ENCODE measurements at places on chromosomes 7 and 10.

DNA sequence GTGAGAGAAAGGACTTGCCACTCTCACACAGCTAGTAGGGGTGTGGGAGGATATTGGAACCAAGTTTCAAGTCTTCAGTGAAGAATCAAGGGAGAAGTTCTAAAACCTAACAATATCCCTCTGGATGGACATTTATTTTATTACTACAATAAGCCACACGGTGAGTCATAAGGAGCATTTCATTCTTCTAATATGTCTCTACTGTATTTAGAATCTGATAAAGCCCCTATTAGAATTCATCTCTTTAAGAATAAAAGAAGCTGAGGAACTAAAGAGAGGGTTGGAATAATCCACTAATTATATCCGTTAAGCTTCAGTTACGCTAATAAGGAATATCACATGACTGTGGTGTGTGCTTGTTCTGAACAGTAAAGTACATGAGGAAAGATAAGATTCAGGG lies 40.9 kb upstream of the ATRNL1 start:
- no peak for DNase-seq

DNA sequence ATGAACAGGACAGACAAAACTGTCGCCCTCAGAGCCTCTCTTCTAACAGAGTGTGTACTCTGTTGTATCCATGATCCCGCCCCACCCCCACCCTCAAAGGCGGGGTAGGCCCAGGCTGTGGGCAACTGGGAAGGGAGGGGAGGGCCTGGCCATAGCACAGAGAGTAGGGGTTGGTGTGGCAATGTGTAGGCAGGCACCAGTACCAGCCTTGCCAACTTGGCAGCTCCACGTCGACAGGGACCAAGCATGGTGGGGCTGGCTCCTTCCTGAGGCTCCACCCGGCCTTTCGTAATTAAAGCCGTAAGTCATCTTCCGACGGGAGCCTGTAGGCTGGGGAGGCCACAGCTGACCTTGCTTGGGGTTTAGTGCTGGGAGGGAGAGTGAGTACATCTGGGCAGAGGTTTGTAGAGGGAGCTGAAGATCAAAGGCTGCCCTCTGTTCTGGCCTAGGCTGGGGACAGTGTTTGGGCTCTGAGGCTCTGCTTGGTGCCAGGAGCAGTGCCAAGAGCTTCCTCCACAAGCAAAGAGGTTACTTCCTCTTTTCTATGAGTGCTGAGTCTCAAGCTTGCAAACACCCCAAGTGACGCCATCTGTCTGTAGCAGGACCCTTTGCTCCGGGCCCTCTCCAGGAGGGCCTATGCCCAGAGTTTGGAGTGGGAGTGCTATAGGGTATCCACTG lies 121.6 kb downstream of the C10orf105 start:
- DNase-seq = peak; percentile 65

DNA sequence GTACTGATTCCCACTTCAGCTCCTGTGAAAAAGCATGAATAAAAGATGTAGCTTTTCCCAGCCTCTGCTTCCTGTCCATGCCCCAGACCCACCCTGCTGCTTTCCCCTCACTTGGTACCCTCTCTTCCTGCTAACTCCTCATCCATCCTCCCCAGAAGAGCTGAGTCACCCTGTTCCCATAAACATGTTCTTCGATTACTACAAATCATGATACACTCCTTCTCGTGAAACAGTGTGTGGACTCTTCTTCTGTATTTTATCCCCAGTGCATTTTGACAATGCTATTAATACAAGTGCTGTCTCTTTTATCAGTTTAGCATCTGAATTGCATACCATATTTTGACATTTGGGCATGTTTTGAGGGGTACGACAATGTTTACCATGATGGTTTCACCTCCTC lies 45.8 kb upstream of the SORBS1 start:
- no peak for DNase-seq

GRCh38 chr10:65847436-65848230 lies 1078.2 kb upstream of the LRRTM3 start:
- no peak for DNase-seq

- peak; percentile 76 for DNase-seq
Measured at GRCh38 chr7:47100817-47101435, 481.0 kb downstream of the TNS3 start.

GRCh38 chr7:54874804-54875203 lies 115.8 kb upstream of the SEC61G start:
- DNase-seq = no peak

DNA sequence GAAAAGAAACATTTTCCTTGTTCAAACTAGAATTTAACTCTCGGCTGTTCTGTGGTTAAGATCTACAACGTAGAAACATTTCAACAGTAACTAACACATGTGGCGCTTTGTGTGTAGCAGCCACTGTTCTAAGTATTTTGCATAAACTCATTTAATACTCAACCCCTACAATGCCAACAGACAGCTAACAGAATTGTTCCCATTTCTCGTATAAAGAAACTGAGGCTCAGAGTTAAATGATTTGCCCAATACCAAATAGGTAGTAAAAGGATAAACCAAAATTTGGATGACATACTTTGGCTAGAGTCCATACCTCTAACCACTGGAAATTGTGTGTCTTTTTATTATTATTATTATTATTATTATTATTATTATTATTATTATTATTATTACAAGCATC lies 72.5 kb upstream of the LRRN3 start:
- DNase-seq = no peak

- DNase-seq = no peak
Measured at GRCh38 chr7:8278183-8278582, 16.2 kb upstream of the ICA1 start.

DNA sequence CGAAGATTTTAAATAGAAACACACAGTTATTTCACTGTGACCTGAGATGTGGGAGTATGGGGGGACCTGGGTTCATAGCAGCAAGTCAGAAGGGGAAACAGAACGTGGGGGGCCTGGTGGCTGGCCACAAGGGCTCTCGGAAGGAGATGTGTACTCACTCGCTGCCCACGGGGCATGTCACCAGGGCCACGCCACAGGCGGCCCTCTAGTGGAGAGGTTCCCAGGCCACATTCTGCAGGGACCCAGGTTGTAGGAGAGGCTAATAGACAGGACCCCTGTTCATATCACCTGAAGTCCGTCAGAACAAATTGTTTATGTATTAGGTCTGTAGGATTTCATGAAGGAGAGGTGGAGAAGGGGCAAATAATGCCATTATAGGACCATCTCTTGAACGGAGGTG lies 25.1 kb upstream of the SVOPL start:
- no peak for DNase-seq
